ENCODE measurements at places on chromosomes 7 and 10. TPM values are rescaled to one million over a fixed set of nuclear protein-coding genes. Genes with fewer than 3 reads are reported as not detected.

The AKR1C4 gene
- polyA plus RNA-seq, result not detected

- no peak for DNase-seq
These were observed 305.1 kb downstream of the AUTS2 start for GRCh38 chr7:69903410-69903809.

The CFTR gene
- not detected for polyA plus RNA-seq

- DNase-seq, result no peak
These were observed 4.7 kb downstream of the ATP5MF start for GRCh38 chr7:99461221-99461620.

The CDK14 gene
- not detected for polyA plus RNA-seq

DNA sequence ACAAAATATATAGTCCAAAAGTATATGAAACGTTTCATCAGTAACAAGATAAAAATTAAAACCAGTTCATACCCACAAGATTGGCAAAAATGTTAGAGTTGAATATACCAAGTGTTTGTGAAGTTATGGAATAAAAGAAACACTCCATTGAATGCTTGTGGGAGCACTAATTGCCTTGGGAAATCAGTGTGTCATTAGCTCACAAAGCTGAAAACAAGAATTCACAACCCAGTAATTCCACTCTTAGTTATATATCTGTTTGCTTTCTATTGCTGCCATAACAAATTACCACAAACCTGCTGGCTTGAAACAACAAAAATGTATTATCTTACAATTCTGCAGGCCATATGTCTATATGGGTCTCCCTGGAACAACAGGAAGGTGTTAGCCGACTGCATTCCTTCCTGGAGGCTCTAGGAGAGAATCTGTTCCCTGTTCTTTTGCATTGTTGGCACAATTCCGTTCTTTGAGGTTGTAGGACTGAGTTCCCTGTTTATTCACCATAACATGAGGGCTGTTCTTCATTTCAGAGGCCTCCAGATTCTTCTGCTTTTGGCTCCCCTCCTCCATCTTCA lies 45.7 kb downstream of the SEM1 start:
- DNase-seq, result no peak

DNA sequence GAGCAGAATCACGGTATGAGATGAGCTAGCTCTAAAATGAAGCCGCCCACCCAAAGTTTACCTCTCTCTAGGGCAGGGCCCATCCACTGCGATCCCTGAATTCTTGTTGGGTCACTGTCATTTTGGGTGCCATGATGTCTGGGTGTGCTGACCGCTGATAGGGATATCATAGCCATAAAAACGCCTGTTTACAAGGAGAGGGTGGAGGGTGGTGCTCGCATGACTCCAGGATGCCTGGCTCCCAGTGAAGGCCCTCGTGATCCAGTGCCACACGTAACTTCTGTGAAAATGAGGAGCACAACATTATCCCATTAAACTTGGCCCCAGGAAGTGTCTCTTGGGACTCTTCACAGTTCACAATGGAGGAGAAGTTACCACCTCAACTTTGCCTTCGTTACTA lies 139.5 kb downstream of the TCF7L2 start:
- no peak for DNase-seq

GRCh38 chr7:85736085-85736484 lies 549.2 kb upstream of the SEMA3D start:
- DNase-seq, result no peak

DNA sequence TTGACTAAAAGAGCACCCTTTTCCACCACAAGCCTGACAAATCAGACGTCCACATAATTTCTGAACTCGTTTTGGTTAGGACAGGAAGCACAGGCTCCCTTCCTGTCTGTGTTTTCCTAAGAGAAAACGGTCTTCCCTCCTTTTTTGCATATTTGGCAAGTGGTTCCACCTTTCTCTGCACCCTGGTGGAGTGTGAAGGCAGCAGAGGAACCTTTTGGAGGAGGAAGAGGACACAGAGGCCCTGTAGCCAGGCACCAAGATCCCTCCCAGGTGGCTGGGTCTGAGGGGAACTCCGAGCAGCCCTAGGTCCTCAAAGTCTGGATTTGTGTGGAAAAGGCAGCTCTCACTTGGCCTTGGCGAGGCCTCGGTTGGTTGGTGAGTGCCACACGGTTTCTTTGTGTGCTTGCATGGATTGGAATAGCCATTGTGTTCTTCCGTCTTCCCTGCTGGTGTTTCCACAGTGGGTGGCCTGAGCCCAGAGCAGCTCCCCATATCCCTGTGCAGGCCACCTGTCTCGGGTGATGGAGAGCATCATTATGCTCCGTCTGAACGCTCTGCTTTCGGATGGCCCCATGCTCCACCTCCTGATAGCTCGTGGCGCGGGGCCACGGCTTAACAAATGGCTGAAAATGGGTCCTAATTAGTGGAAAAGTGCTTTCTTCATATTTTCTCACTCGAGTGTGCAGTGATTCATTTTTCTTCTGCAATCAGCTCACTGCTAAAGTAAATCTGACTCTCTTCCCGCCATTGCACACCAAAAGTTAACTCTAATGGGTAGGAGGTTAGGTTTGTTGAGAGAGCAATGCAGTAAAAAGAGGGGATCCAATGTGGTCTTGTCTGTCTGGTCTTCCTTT lies 4.2 kb downstream of the IKZF1 start:
- DNase-seq, result no peak

Measured in immature natural killer cell (primary cell).